ENCODE measurements at places on chromosomes 11 and 22.
A peak's percentile ranks its signal among the peaks of the same experiment; 100 is the strongest.

GRCh38 chr11:64358536-64358906 lies 441 bp upstream of the RPS6KA4 start:
- DNase-seq, result no peak

DNA sequence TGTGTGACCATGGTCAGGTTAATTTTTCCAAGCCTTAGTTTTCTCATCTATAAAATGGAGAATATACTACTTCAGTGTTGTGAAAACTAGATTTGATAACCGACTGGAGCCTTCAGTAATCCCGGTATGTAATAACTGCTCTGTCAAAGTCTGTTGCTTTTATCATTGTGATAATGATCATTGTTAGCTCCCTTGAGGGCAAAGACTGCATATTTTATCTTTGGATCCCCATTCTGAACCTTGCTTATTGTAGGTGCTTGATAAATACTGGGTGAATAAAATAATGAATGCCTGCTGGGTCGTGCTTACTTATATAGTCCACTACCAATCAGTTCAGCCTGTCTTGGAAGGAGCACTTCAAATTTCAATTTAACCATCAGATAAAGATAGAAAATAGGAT lies 105.3 kb downstream of the ARFGAP2 start:
- DNase-seq, result no peak

GRCh38 chr11:61917334-61918109 lies at the start of gene RAB3IL1:
TSS of gene RAB3IL1 (minus strand) at chr11:61917566. CDS start at chr11:61917367, 199 bp downstream.
- DNase-seq, result no peak

- DNase-seq, result no peak
Observed at GRCh38 chr22:46534177-46534776, 3.1 kb downstream of the CELSR1 start.

DNA sequence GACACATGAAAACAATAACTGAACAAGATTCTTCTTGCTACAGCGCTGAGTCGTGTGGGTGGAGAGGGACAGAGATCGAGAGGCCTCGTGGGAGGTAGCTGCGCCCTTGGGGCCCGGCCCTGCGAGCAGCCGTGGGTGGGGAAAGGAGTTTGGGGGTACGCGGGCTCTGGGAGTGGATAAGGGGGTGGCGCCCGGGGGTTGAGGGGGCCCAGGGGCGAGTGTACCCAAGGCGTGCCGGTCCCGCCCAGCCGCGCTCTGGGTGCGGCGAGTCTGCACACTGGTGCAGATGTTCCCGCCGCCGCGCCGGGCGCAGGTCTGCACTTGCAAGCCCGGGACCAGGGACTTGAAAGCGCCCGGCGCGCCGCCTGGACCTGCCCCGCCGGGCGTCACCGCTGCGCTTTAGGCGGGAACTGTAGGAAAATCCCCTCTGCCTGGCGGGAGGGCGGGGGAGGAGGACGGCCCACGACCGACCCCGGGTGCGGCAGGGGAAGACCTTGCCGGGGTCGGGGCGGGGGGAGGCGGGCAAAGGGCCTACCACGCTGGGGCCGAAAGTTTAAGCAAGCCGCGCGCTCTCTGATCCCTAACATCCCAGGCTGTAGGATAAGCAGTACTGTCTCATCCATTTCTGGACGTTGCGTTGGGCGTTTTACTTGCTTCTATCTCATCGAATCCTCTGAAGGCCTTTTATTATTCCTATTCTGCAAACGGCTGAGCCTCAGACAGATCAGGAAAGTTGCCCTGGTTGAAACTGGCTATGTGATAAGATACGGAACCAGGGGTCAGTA lies 1.4 kb upstream of the KREMEN1 start:
- DNase-seq, result peak; percentile 42

- DNase-seq, result no peak
Observed at GRCh38 chr11:31977343-31977742, 113.5 kb upstream of the RCN1 start.

GRCh38 chr11:123216249-123216648 lies 21.2 kb upstream of the CLMP start:
- DNase-seq, result no peak

DNA sequence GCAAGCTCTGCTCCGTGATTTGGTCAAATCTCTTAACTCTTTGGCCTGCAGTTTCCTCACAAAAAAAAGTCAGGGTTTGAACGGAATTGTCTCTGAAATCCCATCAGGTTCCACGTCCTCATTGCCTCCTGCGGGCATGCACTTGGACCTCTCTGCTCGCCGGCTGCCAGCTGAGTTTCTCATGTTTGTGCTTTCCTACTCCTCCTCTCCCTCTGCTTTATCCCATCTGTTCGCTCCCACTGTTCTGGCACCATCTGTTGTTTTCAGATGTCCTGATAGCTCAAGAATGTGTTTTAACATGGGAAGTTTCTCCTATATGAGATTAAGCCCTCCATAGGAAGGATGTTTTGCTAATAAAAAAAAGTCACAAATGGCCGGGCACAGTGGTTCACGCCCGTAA lies 49.4 kb upstream of the ARHGAP42 start:
- no peak for DNase-seq

Measured in activated naive CD8-positive, alpha-beta T cell treated with anti-CD3 and anti-CD28 coated beads, Interleukin-2, amount 50 U/mL, for 24 hours (primary cell).